ENCODE measurements at places on chromosomes 16 and 17.

- no peak for DNase-seq
Observed at GRCh38 chr16:3190949-3191353, 2.9 kb downstream of the OR1F1 start.

GRCh38 chr17:82229698-82230608, 1.1 kb downstream of the SLC16A3 start:
- DNase-seq = no peak

GRCh38 chr16:30113031-30113710, at the start of gene GDPD3:
Gene GDPD3 (minus strand): TSS chr16:30113537. CDS start chr16:30113478, 59 bp downstream.
- DNase-seq = no peak

DNA sequence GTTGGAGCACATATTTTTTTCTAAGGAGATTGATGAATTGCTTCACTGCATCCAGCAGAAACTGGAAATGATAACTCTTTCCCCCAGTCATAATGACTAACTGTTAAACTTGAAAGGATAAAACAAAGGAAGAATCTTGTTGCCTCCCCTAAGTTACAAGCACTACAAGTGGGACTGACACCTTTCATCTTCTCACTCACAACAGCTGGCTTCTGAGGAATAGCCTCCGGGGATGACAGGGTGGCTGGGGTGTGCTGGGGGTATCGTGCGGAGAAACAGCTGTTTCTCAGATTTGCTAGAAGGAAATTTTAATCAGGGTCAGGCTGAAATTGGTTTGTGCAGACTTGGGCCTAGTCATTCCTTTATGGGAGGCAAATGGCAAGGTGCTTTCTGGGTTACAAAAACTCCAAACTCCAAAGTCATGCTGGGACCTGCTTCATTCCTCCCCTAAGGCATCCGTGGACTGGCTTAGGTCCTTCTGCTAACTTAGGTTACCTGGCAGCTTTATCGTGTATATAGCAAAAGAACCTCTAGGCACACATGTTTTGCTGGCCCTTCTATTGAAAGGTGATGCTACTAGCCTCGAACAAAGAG, 557.2 kb downstream of the TOX3 start:
- DNase-seq = no peak

DNA sequence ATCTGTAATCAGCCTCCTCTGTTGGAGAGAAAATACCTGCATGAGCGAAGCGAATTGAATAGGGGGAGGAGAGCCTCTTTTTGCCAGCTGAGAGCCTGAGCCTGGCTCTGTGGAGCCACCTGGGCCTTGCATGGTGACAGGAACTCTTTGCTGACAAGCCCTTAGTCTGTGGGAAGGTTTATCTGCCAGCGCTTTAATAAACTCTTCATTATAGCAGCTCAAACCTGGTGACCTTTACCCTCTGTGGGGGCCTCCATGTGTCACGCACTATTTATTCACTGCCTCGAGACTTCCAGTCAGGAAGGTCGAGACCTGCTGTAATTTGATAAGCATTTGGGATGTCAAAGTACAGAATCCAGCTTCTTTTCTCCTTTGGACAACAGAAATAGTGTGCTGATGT, 282.6 kb downstream of the CBLN1 start:
- DNase-seq = no peak

DNA sequence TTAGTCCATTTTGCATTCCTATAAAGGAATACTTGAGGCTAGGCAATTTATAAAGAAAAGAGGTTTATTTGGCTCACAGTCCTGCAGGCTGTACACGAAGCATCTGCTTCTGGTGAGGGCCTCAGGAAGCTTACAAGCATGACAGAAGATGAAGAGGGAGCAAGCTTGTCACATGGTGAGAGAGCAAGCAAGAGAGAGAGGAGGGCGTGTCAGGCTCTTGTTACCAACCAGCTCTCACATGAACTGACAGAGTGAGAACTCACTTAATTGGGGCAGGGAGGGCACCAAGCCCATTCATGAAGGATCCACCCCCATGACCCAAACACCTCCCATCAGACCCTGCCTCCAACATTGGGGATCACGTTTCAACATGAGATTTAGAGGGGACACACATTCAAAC, 1.6 kb downstream of the CHCT1 start:
- DNase-seq = no peak

DNA sequence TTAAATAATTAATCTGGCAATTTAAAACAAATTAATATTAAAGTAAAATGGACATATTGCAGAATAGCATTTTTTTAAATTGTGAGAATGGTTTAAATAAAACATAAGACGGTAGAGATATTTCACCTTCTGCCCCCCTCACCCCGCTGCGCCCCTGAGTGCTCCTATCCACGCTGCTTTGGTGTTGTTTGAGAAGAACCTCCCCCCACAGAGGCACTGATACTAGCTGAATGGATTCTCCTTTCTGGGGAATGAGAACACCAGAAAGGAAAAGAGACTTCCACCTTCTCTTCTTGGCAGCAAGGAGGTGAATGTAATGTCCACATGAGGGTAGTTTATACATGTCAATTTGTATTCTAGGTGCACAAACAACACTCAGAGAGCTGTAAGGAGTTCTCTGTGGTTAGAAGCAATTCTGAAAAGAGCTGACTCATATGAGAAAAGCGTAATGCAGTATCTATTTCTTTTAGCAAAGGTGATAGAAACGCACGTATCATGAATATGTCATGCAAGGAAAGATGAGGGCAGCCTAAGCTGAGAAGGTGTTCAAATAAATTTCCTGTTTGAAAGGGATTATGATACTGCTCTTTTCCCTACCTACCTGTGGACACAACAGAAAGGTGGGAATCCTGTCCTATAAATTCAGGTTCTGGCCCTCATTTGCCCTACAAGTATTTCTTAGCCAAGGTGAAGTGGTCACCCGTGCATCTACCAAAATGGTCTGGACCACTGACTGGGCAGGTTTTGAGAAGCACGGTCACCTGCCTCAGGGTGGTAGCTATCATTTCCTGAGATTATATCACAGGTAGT, 126.9 kb downstream of the PARN start:
- DNase-seq = no peak

GRCh38 chr17:40750391-40750790, 4.7 kb downstream of the KRT25 start:
- DNase-seq = no peak

DNA sequence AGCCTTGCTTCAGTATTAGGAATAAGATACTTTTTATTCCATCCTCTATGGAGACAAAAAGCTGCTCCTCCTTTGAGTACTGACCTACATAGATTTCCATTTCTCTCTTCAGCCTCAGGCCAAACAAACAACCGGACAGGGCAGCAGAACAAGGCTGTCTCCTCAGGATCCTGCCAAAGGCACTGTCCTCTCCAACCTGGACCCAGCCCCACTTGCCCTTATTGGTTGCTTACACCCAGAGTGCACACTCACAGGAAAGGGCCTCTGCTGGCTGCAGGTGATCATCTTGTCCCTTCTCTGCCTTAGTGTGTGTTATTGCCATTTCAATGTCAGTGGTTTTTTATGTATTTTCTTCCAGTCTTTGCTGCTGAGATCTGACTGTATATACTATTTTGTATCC, 26.6 kb downstream of the LIG3 start:
- DNase-seq = no peak

GRCh38 chr16:89905511-89906139, 13.0 kb upstream of the MC1R start:
- no peak for DNase-seq

- no peak for DNase-seq
Observed at GRCh38 chr16:51951668-51952298, 595.2 kb downstream of the TOX3 start.

- DNase-seq = no peak
Observed at GRCh38 chr16:60611844-60612243, 1424.4 kb downstream of the CDH8 start.

GRCh38 chr16:72995151-72995881, 52.6 kb downstream of the ZFHX3 start:
- peak; percentile 24 for DNase-seq

DNA sequence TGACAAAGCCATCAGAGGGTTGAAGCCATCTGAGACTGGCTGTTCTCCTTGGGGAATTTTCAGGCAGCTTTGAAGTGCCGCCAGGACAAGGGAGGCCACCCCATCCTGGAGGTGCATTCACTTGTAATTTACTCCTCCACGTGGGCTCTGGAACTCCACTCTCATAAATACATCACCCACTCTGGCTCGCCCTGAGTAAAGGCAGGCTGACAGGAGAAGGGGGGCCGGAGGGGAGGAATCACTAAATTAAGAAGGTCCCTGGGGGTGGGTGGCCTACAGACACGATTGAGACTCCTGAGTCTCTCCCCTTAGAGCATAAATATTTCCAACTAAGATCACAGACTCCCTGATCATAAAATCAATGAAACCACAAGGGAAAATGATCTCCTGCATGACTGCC, 56.3 kb upstream of the HNF1B start:
- no peak for DNase-seq

DNA sequence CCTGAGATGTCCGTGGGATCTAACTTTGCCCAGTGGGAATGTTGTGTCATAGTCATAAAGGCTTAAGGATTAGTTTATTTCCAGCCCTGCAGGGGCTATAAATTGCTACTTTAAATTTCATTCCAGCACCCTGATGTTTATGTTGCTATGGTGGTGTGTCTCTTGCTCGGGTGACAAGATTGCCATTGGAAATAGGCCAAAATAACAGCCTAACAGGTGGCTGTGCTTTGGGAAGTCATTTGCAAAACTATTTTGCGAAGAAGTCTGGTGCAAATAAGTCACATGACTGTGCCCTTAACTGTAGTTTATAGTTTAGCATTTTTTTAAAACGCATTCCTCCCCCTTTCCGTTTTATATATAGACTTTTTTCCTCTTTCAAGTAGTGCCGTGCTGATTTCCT, 23.1 kb downstream of the PITPNC1 start:
- no peak for DNase-seq

DNA sequence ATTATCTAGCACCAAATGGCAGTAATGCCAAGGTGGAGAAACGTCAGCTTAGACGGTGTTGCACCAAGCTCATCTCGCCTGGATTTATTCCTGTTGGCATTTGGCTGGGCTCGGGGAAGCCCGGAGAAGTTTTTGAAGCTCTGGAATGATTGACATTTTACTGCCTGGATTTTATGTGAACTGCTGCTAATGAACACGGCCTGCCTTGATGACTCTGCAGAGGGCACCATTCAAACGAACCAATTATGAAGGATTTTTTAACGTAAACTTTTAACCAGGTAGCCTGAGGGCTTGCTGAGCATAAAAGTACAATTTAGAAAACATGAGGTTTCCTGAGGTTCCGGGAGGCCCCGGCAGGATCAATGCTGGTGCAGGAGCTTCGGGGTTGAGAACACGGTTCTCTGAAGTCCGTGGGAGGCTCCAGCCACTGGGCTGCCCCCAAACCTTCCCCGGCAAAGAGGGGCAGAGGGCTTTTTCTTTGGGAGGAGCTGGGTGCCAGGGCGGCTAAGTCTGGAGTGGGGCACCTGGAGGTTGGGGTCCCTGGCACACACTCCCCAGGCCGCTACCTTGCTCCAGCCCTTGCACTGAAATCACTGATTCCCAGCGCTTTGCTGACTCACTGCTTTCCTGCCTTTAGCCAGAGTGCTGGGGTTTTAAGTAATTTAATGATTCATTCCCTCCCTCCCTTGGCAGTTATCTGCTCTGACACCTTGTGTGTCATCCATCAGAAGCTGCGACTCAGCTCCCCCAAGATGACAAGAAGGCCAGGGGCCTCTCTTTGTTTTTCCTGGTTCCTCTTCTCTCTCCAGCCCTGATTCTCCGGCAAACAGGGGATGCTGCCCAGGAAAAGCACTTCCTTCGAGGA, 161.2 kb upstream of the IRX3 start:
- no peak for DNase-seq

DNA sequence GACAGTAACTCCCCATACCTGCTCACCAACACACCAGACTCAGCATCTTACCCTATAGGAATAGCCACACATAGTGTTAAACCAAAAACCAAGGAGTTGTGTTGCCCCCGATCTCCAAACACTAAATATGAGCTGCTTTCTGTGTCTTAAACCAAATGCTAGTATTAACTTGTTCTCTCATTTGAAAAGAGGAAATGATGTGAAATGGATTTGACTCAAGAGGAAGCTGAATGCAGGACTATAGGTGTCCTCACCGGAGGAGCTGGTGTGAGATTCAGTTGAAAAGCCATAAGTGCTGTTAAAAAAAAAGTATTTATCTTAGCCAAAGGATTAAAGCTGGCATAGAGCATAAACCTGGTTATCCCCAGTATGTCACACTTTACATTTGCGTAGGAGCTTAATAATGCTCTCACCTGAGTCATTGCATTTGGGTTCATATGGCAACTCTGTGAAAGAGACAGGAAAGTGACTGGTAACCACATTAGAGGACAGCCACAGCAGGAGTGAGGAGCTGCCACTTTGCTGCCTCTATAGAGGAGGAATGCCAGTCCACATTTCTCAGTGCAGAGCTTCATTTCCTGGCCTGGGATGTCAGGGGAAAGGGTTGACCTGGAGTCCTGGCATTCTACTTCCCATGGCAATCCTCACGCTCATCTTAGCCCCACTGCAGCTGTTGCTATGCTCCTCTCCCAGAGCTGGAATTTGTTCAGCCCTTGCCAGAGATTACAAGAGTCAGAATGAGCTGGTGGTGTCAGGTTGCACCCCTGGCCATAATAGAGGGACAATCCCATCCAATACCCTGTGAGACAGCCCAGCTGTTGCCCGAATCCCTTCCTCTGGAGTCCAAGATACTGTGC, 143.3 kb upstream of the ANKFN1 start:
- no peak for DNase-seq

DNA sequence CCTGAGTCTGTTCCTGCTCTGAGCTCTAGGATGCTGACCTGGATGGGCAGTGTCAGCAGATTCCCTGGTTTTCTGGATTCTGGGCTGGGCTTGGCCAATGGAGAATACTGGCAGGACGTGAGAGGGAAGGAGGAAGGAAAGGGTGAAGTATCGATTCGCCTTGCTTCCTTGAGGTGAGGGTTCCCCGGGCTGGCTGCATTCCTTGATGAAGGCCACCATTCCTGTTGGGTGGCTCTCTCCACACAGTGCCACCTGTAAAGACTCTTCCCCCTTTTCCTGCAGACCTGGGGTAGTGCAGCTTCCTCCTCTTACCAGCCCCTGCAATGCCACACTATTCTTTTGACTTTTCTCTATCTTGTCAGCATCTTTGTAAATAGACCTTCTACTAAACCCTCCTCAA, 58.1 kb upstream of the TANC2 start:
- DNase-seq = no peak

DNA sequence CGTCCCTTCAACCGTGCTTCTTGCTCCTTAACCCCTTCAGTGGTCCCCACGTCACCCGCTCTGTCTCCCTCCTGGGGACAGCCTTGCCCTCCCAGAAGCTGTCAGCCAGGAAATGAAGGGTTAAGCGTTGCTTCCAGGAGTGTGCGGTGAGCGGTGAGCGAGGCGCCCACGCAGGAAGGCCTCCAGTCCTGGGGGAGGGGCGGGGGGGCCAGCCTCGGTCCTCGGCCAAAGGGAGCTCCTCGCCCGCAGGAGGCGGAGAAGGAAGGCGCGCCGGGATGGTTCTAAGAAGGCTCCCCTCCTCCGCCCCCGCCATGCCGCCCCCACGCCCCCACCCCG, 2.3 kb downstream of the RBFOX3 start:
- no peak for DNase-seq

DNA sequence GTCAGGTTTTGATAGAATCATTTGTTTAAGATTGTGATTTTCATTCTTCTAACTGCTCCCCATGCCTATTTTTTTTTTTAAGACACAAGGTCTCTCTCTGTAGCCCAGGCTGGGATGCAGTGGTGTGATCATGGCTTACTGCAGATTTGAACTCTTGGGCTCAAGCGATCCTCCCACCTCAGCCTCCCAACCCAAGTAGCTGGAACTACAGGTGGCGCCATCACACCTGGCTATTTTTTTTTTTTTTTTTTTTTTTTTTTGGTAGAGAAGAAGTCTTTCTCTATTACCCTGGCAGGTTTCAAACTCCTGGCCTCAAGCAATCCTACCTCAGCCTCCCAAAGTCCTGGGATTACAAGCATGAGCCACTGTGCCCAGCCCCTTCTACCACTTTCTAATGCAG, 223.3 kb downstream of the CBLN1 start:
- DNase-seq = no peak

GRCh38 chr16:56994311-56994710, 5.0 kb downstream of the NLRC5 start:
- no peak for DNase-seq
